GM03348 (cell line): ENCODE measurements at places on chromosomes 16 and 17.

GRCh38 chr16:18008356-18008755, 328.2 kb downstream of the NPIPA8 start:
- no peak for DNase-seq

GRCh38 chr17:78532922-78533640, 44.1 kb downstream of the DNAH17 start:
- no peak for DNase-seq

GRCh38 chr17:74516561-74517328, 14.5 kb downstream of the CD300LB start:
- DNase-seq = no peak

GRCh38 chr16:77406680-77407079, 28.2 kb downstream of the ADAMTS18 start:
- DNase-seq = no peak

DNA sequence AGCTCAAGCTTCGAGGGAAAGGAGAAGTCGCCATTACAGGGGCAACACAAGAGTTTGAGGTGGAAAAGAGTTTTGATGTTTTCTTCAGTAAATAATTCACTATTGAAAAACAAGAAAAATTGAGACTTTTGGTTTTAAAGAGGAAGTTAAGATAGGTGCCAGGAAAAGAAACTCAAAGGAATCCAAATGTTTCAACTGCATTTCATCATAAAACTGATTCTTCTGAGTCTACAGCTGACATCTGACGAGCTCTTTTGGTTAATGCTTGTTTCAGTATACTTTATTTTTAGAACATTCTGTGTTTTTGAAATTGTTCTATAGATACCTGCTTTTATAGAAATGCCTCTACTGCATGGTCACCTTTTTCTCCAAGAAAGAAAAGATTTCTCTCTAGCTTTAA, 54.0 kb downstream of the ERN1 start:
- no peak for DNase-seq

GRCh38 chr16:67927131-67927941, 4.3 kb downstream of the CTRL start:
- no peak for DNase-seq
